ENCODE measurements at places on chromosomes 5 and 9.

GRCh38 chr9:121992571-121993212 is 100.4 kb downstream of the TTLL11 start:
- peak; percentile 68 for DNase-seq

DNA sequence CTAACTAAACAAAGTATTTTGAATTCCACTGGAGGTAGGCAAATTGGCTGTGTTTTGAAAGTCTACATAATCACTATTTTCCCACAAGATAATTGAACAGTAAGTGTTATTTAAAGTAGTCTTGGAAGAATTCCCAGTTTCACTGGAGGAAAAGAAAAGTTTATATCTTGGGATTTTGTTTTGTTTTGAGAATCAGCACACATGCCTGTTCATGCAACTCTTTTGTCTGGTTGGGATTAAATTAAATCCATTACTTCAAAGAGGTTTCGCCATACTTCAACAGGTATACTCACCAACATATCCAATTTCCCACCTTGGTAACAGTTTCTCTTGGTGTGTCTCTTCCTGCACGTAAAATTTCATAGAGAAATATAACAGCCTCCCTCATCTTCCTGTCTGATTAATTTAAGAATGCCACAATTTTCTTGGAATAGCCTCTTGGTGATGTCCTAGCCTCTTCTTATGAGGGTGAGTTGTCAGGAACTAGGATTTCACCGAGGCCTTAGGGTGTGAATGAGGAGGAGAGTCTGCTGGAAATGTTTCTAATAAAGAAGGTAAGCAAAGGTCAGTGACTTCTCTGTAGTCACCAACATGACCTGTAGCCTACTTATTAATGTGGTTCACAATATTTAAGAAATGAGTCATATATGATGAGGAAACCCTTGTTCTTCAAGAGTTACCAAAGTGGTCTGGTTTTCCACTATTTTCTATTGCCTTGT is 48.1 kb downstream of the ITGA2 start:
- DNase-seq, result no peak

DNA sequence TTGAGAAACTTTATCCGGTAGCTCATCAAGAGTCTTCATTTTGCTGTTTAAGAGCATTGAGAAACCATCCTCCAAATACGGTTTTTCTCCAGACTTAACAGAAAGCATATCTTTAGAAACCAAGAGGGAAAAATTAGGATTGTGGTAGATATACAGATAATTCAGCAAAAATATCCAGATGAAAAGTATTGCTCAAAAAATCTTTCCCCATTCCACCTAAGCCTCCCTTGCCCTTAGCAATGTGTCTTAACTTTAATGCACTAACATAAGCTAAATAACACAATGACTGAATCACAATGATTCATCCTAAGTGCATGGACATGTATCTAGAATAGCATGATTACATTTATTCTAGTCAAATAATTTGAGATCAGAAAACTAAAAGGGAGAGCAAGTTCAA is 130.3 kb upstream of the TARS1 start:
- DNase-seq, result no peak

DNA sequence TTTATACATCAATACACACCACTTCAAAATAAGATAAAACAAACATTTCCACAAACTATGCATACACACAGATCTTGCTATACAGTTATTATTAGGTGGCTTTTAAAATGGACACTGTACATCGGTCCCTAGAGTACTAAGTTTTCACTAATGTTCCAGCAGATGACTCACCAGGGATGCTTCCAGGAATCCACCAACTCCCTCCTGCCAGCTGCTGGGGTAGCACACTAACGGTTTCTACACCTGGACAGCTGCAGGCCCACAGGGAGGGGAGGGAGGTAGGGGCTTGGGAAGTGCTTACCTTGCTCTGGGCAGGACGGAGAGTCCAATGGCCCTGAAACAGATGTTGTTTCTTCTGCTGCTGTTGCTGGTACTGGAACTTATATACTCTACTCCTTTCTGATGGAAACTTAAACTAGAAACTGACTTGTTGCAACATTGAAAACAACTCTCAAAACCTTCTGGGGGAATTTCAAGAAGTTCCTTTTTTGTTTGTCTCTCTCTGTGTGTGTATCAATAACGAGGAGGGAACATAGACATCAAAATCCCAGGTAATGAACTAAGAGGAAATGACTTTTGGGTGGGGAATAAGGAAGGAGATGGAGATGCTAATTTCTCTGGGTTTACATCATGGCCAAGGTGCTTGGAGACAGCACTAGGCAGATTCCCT is at the start of gene IL12B:
Gene IL12B, minus strand, starts transcription at position 357 of the 670 bp plus-strand sequence. CDS start 3,705 bp downstream, outside the sequence.
- no peak for DNase-seq

- no peak for DNase-seq
Observed at GRCh38 chr5:147403651-147404640, 105.9 kb downstream of the DPYSL3 start.

DNA sequence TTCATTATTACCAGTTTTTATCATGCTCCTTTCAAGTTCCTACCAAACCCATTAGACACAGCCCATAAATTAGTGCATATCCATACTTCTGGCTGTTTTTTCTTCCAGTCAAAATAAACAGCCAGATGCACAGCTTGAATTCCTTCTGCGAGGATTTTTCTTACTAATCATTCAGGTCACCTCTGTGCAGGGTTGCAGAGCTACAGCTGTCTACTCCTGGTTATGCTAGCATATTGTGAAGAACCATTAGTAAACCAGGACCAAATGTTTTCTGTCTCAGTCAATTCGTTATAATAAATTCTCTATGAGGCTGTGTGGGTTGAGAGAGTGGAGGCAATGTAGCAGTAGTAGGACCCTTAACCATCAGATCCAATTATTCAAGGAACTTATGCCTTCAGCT is 8.1 kb upstream of the MINAR2 start:
- DNase-seq, result no peak

- DNase-seq, result no peak
Observed at GRCh38 chr9:92804727-92805126, 40.1 kb upstream of the BICD2 start.

DNA sequence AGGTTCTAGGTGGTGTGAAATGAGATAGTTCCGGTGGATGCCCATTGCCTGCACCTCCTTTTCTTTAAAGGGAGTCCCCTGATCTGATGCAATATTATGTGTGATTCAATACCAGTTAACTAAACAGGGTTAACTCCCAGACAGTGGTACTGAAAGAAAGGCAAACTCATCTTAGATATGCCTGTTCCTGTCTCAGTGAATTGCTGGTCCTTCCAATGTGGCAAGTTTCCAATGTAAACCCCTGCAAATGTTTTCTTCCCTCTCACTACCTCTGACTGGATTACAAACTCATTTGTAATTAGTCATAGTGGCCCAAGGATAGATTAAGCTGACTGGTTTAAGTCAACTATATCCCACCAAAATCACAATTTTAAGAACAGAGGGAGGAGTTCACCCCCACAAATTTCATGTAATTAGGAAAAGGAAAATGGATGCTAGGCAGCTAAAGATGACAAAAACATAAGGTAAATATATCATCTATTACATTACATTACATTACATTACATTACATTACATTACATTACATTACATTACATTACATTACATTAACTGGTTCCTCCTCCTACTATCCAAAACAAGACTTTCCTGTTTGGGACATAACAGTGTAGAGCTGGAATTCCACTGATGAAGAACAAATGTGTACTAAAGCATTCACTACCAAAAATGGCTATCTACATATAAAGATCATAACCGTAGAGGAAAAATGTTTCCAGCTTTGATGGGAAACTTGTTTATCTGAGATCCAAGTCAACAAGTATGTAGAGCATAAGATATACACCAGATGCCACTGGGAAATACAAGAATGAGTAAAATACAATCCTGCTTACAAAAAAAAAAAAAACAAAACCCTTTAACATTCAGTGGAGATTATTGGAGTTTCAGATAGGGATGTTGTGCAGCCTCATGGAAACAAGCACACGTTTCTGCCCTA is 121.5 kb upstream of the SNX2 start:
- no peak for DNase-seq

DNA sequence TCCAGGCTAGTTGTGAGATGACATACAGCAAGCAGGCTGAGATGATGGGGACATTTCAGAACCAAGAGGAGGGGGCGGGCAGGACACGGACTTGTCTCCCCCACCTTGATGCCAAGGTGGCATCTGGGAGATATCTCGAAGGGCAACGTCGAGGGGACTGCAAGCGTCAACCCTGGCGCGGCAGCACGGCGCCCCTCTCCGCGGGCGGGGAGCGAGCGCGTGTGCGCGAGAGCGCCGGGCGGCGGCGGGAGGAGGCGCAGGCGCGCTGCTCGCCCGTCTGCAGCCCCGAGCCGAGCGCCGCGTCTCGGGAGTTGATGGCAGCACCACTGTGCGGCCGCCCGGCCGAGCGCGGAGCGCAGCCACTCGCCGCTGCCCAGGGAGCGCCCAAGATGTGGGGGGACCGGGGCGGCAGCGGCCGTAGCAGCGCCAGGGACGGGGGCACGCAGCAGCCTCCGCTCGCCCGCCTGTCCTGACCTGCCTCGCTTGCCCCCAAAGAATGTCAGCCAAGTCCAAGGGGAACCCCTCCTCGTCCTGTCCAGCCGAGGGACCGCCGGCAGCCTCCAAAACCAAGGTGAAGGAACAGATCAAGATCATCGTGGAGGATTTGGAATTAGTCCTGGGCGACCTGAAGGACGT is at the start of gene PRR16:
Gene PRR16, plus strand, starts transcription at position 310 of the 636 bp plus-strand sequence.
- no peak for DNase-seq

- no peak for DNase-seq
Observed at GRCh38 chr9:121050128-121050988, at the start of gene C5. Gene C5, minus strand, starts transcription at chr9:121050275. Its CDS starts 29 bp downstream, at chr9:121050246.

- DNase-seq, result no peak
Observed at GRCh38 chr5:83026930-83027687, 50.1 kb downstream of the TMEM167A start.

- peak; percentile 87 for DNase-seq
Observed at GRCh38 chr5:124741711-124742496, 4.5 kb downstream of the ZNF608 start.
